Endodermal cell (in vitro differentiated cells): ENCODE measurements at places on chromosomes 5 and 9. TPM values are rescaled to one million over a fixed set of nuclear protein-coding genes. Genes with fewer than 3 reads are reported as not detected.

Gene FOXD4L6
- total RNA-seq: not detected in 2 replicates

Gene ZFYVE16
- total RNA-seq: 54.3 to 85.0 TPM (median 76.3 TPM) in 3 replicates

Gene PCDHGA2
- total RNA-seq: 0.09 to 0.19 TPM (median 0.12 TPM) in 3 replicates

- no peak for DNase-seq
Observed at GRCh38 chr5:120552638-120553037, 88.5 kb downstream of the PRR16 start.

DNA sequence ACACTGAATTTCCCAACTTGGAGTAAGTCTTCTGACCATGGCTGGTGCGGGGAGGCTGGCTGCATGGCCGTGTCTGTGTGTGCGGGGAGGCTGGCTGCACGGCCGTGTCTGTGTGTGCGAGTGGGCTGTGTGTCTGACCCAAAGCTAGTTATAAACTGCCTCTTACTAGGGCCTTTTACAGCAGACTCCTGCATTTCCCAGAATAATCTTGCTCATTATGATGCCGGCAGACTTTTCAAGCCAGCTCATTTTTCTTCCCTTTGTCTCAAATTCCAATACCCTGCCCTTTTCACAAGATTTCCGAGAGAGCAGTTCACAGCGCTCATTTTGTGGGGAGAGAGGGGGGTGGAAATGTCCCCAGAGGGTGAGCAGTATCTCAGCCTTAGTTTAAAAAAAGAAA is 470.7 kb upstream of the BRINP1 start:
- DNase-seq: no peak
